ENCODE measurements at places on chromosomes 2 and 18.

GRCh38 chr2:215431290-215431689, 4.6 kb downstream of the FN1 start:
- H3K36me3 ChIP-seq, result no peaks in the 10 kb centered on the region
- no peak overlapping the region for H3K27ac ChIP-seq

DNA sequence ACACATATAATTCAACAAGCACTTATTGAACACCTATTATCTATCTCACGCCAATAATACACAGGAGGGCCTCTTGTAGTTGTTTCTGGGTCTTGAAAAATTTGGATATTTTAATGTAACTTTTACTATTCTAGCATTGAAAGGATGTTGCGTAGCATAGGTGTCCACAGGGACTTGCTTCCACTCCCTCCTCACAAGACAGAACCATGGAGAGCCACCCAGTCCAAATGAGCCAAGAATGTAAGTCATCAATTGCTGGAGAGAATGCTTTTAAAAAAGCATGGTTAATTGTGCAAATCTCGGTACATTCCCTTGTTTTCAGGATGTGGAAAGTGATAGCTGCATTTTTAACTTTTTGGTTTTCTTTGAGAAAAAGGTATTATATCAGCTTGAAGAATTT, 46.8 kb downstream of the DOCK10 start:
- no peak overlapping the region for H3K4me3 ChIP-seq
- no peaks in the 10 kb centered on the region for H3K27me3 ChIP-seq
- DNase-seq, result no peak
- H3K27ac ChIP-seq, result no peak overlapping the region
- H3K36me3 ChIP-seq, result peaks cover 33% of the 10 kb centered on the region
- peaks cover 76% of the 10 kb centered on the region for H3K4me1 ChIP-seq

DNA sequence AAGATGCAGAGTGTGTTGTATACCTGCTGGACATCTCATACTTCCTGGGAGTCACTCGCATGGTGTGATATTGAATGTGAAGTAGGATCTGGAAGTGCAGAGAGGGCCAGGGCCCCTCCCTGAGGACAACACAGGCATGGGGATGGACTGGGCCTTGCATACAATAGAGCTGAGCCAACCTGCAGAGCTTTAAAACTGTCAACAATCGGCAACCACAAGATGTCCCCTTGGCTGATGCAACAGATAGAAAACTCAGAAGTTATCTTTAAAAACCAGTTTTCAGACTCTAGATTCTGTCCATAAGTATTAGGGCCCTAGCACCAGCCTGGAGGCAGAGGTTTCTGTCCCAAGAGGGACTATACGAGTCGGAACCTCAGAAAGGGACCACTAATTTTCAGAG, 19.7 kb downstream of the EVA1A start:
- DNase-seq, result no peak
- H3K4me3 ChIP-seq, result no peak overlapping the region
- H3K4me1 ChIP-seq, result no peaks in the 10 kb centered on the region

GRCh38 chr2:3405876-3406275, 26.4 kb downstream of the TRAPPC12 start:
- peaks cover 10% of the 10 kb centered on the region for H3K4me1 ChIP-seq
- H3K4me3 ChIP-seq, result no peak overlapping the region
- H3K36me3 ChIP-seq, result peaks cover 25% of the 10 kb centered on the region

- DNase-seq, result no peak
- no peaks in the 10 kb centered on the region for H3K4me1 ChIP-seq
- no peaks in the 10 kb centered on the region for H3K36me3 ChIP-seq
- H3K27me3 ChIP-seq, result peaks cover 6% of the 10 kb centered on the region
- no peak overlapping the region for H3K4me3 ChIP-seq
- no peak overlapping the region for H3K27ac ChIP-seq
These were observed 22.2 kb upstream of the FAHD2A start for GRCh38 chr2:95380280-95380679.
